Right lobe of liver (tissue), 6 donors: ENCODE measurements at places on chromosomes 11 and 22.

DNA sequence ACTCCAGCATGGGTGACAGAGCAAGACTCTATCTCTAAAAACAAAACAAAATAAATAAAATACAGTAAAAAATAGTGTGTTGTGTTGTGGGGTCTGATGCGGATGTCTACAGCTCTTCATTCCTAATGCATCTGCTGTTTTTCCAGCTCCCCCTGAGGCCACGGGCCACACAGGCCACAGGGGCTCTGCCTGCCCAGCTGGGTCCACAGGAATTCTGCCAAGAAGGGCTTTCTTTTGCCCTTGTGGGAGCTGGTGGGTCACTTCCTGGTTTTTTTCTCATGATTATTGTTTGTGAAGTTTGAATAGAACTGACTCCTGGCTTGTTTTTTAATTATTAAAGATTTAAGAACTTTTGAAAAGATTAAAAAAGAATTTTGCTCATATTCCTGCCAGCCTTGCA, 67.4 kb upstream of the CLDN5 start:
- no peak overlapping the region for H3K27ac ChIP-seq
- H3K4me3 ChIP-seq: no peak overlapping the region
- H3K4me1 ChIP-seq: no peaks in the 10 kb centered on the region
- H3K27me3 ChIP-seq: no peaks in the 10 kb centered on the region

DNA sequence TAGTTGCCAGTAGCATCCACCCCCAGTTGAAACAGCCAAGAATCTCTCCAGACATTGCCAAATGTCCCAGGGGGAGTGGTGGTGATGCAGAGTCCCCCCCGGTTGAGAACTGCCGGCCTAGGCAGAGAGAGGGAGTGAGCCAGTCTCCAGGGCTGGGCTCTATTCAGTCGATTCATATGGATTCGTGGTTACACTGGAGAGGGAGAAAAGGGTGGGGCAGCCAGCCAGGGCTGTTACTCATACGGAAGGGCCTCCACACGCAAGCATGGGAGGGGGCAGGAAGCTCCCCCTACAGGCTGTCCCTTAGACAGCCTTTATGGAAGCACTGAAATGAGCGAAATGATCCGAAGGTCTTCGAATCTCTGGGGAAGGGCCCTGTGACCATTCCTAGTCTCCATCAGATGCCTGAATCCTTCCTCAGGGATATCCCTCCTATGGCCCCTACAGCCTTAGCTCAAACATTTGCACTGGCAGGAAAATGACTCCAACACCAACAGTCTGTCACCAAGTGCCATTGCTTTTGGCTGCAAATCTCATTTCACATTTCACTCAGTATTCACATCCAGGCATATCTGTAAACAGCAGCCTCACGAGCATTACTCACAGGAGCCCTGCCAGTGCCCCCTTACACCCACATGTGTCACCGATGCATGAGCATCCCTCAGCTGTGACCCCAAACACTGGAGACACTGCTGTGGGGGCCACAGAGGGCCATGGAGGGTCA, 18.4 kb upstream of the TLCD5 start:
- peaks cover 8% of the 10 kb centered on the region for H3K4me1 ChIP-seq
- H3K27ac ChIP-seq: no peak overlapping the region
- DNase-seq: no peak
- H3K4me3 ChIP-seq: no peak overlapping the region
- no peaks in the 10 kb centered on the region for H3K36me3 ChIP-seq

GRCh38 chr22:31897842-31898805, 46.2 kb upstream of the YWHAH start:
- DNase-seq: no peak
- peaks cover 1% of the 10 kb centered on the region for H3K36me3 ChIP-seq
- no peak overlapping the region for H3K27ac ChIP-seq
- no peaks in the 10 kb centered on the region for H3K4me1 ChIP-seq

DNA sequence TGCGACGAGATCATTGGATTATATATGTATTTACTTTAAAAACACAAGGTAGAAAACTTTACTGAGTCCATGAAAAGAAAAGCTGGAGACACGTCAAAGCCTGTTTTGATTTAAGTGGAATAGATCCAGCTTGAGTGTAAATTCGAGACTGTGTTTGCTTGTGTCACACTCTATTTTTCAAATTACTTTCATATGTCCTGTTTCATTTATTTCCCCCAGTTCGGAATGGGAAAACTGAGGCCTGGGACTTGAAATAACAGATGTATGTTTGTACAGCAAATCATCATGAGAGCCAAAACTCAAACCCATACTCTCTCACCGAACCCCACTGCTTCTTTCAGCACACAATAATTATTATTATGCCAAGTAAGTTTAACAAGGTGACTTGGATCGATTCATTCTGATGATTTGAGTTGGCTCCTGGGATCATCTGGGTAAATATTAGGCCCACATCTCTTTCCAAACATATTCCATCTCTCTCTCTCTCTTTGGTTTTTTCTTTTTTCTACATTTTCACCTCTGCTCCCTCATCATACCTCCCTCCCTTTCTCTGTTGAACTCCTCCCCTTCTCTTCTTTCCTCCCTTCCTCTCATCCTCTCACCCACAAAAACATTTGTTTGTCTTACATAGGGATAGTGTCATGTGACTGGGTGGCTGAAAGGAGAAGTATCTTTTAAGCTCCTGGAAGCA, 21.2 kb downstream of the FZD4 start:
- H3K4me3 ChIP-seq: no peak overlapping the region
- no peaks in the 10 kb centered on the region for H3K4me1 ChIP-seq
- H3K27ac ChIP-seq: no peak overlapping the region
- no peaks in the 10 kb centered on the region for H3K27me3 ChIP-seq
- DNase-seq: no peak

GRCh38 chr11:1130276-1131032, 27.3 kb upstream of the MUC5AC start:
- no peaks in the 10 kb centered on the region for H3K4me1 ChIP-seq
- H3K36me3 ChIP-seq: no peaks in the 10 kb centered on the region
- no peak overlapping the region for H3K27ac ChIP-seq

- no peak for DNase-seq
- H3K4me3 ChIP-seq: no peak overlapping the region
- no peaks in the 10 kb centered on the region for H3K36me3 ChIP-seq
- H3K27ac ChIP-seq: no peak overlapping the region
- H3K4me1 ChIP-seq: no peaks in the 10 kb centered on the region
- no peaks in the 10 kb centered on the region for H3K27me3 ChIP-seq
Observed at GRCh38 chr11:64396079-64396591, 37.2 kb downstream of the RPS6KA4 start.

DNA sequence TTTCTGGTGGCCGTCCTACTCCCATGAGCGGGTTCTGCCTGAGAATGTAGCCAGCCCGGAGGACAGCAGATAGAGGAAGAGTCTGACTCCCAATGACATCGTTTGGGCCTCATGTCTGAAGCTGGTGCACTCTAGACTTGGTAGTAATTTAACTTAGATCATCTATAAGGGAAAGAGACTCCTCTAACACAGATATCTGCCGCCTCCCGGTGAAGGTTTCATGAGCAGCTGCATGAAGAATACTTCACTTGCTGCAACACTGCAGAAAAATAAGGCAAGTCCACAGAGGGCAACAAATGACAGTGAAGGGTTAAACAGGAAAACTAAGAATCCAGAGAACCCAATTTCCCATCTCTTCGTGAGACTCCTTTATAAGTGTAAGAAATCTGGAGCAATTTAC, 5.9 kb upstream of the ARL2 start:
- H3K27me3 ChIP-seq: no peaks in the 10 kb centered on the region
- H3K4me3 ChIP-seq: no peak overlapping the region
- no peaks in the 10 kb centered on the region for H3K36me3 ChIP-seq
- no peaks in the 10 kb centered on the region for H3K4me1 ChIP-seq

- no peak for DNase-seq
- no peak overlapping the region for H3K27ac ChIP-seq
- H3K4me1 ChIP-seq: no peaks in the 10 kb centered on the region
- no peaks in the 10 kb centered on the region for H3K27me3 ChIP-seq
- H3K36me3 ChIP-seq: no peaks in the 10 kb centered on the region
Observed at GRCh38 chr22:47154621-47155081, 392.2 kb downstream of the TBC1D22A start.

DNA sequence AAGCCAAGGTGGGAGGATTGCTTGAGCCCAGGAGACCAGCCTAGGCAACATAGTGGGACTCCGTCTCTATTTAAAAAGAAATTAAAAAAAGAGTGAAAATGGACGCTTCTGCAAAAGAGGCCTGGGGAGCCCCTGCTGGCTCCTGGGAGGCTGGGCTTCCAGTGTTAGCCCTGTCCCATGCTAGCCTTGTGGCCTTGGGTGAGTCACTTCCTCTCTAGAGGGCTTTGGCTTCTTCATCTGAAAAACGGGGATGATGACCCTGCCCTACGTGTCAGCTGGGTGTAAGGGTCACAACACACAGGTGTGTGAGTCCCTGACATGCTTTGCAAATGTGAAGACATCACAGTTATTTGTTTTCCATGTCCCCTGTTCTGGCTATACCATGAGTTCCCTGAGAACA, 32.8 kb downstream of the FAM227A start:
- H3K36me3 ChIP-seq: no peaks in the 10 kb centered on the region
- H3K4me1 ChIP-seq: no peaks in the 10 kb centered on the region

DNA sequence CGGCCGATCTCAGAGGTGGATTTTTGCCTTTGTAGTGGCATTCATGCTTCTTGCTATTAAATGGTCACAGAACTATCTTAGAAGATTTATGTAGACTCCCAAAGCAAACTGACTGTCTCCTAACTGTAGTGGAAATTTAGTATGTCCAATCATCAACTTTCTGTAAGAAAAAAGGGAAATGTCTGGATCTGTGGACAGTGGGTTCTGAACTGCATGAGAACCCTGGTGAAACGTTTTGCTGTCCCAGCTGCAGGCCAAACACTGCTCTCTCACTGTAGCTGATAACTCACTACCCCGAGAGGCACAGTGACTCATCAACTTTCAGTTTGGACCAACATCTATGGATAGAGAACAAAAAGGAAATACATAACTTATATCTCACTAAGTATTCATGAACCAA, 387.1 kb downstream of the SOX6 start:
- H3K4me3 ChIP-seq: no peak overlapping the region
- peak; percentile 77 for DNase-seq
- H3K27me3 ChIP-seq: no peaks in the 10 kb centered on the region
- H3K4me1 ChIP-seq: peaks cover 21% of the 10 kb centered on the region

- no peak overlapping the region for H3K27ac ChIP-seq
- H3K4me1 ChIP-seq: no peaks in the 10 kb centered on the region
- no peak overlapping the region for H3K4me3 ChIP-seq
- no peaks in the 10 kb centered on the region for H3K27me3 ChIP-seq
Observed at GRCh38 chr11:124612045-124612444, 817 bp downstream of the PANX3 start.

GRCh38 chr11:62446091-62446490, 27.3 kb downstream of the SCGB1A1 start:
- H3K27ac ChIP-seq: no peak overlapping the region
- H3K4me1 ChIP-seq: no peaks in the 10 kb centered on the region
- H3K36me3 ChIP-seq: no peaks in the 10 kb centered on the region
- DNase-seq: no peak
- no peaks in the 10 kb centered on the region for H3K27me3 ChIP-seq

GRCh38 chr11:16881074-16881709, 133.0 kb downstream of the PLEKHA7 start:
- no peaks in the 10 kb centered on the region for H3K4me1 ChIP-seq
- H3K4me3 ChIP-seq: no peak overlapping the region
- no peak for DNase-seq
- no peaks in the 10 kb centered on the region for H3K27me3 ChIP-seq

- no peaks in the 10 kb centered on the region for H3K27me3 ChIP-seq
- no peak overlapping the region for H3K27ac ChIP-seq
- no peaks in the 10 kb centered on the region for H3K4me1 ChIP-seq
- DNase-seq: no peak
- H3K36me3 ChIP-seq: no peaks in the 10 kb centered on the region
Observed at GRCh38 chr22:16970446-16970845, 37.6 kb downstream of the GAB4 start.

DNA sequence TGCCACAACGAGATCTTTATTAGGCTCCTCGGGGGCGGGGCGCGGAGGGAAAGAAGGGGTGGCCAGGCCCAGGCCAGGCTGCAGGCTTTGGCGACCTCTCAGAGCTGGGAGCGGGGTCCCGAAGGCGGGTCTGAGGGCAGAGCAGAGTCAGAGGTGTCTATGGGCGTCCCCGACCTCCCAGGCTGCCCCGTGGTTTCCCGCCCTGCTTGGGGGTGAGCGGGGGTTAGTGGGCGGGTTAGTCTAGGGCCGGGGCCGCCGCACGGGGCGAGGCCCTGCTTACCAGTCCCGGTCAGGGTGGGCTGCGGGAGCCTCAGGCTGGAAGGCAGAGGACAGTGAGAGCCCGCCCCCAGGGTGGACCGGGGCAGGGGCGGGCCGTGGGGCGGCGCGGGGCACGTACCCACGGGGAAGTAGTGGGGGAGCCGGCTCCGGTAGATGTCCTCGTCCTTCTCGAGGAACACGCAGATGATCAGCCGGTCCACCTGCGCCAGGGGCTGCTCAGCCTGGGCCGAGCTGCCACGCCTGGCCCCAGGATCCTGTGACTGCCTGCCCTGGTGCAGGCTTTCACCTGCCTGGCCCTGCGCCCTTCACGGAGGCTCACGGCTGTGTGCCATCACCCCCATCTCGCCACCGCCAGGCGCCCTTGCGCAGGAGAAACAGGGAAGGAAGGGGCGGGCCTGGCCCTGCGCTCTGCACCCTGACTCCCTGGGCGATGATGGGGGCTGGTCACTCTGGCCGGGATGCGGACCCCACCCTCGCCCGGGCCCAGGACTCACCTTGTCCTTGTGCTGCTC, 12.5 kb downstream of the OTUB1 start:
- no peak for DNase-seq
- H3K36me3 ChIP-seq: no peaks in the 10 kb centered on the region
- no peaks in the 10 kb centered on the region for H3K4me1 ChIP-seq
- no peaks in the 10 kb centered on the region for H3K27me3 ChIP-seq
- H3K27ac ChIP-seq: no peak overlapping the region
